ENCODE measurements at places on chromosomes 5 and 9.

DNA sequence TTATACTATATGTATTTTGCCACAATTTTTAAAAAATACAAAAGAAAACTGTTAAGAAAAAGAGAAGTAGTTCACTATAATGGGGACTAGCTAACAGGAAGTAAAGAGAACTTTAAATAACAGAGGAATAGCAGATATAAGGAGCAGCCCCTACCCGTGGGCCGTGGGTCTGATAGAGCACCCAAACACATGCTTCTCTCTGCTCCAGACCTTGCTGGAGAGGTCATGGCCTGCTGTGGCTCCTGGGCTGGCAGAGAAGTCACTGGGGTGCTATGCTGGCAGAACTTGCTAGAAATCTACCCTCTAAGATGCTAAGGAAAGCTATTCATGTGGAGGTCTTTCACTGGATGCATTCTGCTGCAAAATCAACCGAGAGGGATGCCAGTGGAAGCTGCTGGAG, 10.0 kb upstream of the TNFAIP8 start:
- no peak for DNase-seq

DNA sequence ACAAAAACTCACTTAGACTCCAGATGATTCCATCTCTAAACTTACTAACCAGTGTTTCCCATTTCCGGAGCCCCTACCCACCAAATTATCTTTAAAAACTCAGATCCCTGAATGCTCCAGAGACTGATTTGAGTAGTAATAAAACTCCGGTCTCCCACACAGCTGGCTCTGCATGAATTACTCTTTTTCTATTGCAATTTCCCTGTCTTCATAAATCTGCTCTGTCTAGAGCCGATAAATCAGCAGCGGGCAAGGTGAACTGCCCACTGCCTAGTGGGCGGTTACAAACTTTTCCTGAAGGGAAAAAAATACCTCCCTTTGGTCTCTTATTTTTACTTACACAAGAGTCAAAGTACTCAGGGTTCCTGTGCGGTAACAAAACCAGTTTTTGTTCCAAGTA, 624.4 kb upstream of the RORB start:
- no peak for DNase-seq

DNA sequence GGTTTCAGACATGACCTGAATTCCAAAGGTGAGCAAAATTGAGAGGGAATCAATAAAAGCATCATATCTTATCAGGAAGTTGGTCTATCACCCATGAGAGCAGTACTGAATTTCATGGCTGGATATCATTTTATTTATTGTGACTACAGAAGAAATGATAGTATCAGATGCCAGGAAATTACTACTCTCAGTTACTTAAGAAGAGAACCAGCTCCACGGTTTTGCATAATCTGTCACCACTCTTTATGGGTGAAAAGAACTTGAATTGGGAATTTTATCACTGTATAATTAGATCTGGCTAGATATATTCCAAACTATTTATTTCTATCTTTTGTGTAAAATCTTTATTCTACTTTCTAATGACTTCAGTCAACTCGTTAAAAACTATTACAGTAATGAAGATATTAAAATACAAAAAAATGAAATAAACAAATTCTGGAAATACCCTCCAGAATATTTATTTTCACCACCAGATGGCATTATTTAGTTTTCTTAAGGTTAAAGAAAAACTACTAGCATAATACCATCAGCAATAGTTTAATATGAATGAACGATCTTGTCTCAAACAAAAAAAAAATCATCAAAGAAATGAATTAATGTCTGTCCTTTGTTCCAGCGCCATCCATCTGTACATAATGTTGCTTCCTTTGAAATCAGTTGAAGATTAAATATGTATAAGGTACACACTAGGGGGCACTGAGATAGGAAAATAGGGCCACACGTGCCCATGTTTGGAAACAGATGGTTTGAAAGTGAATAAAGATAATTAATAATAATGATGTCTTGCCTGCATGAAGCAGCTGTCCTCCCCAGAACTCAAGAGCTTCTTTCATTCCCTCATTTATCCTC, 84.7 kb upstream of the SLCO6A1 start:
- DNase-seq = no peak

- no peak for DNase-seq
Observed at GRCh38 chr5:139181322-139181730, 16.8 kb downstream of the SIL1 start.

DNA sequence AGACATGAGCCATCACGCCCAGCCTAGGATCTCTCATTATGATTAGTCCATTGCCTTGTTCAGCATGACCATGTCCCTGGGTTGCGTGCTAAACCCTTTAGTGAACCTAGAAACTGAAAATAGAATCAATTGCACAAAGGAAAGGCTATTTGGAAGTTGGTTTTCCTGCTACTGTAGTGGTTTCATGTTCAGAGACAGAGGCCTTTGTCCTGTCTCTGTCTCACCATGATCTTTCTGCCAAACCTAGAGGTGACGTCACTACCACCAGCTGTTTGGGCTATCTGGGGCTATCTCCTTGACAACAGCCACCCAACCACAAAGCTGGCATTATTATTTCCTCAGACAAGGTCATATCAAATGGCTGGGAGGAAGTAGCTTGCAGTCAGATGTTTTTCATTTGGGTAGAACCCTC, 4.0 kb upstream of the CDK5RAP2 start:
- DNase-seq = peak; percentile 24

DNA sequence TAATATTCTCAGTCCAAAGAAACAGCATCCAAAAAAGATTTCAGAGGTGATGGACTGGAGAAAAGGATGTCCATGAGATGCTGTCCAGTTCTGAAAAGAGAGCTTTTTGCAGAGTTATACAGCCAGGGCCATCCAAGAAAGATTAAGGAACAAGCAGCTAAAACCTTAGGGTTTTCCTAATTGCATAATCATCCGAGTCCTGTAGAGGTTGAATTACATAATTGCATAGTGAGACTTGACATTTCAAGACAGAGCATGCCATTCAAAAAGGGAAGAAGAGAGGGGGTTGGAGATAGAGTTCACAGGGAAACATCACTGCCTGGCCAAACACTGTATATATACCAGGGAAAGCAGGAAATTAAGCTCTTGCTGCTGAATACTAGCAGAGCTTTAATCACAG, 1729.2 kb upstream of the WWC1 start:
- DNase-seq = no peak

- peak; percentile 62 for DNase-seq
Observed at GRCh38 chr5:21680196-21680595, 1172.9 kb downstream of the CDH12 start.

GRCh38 chr5:148858547-148858946, 32.1 kb downstream of the ADRB2 start:
- DNase-seq = no peak

GRCh38 chr5:143674469-143674786, 137.5 kb upstream of the HMHB1 start:
- DNase-seq = no peak

GRCh38 chr5:131413605-131414559, 150.0 kb downstream of the CDC42SE2 start:
- DNase-seq = no peak

GRCh38 chr5:59559323-59559722, 334.2 kb downstream of the PDE4D start:
- DNase-seq = no peak

DNA sequence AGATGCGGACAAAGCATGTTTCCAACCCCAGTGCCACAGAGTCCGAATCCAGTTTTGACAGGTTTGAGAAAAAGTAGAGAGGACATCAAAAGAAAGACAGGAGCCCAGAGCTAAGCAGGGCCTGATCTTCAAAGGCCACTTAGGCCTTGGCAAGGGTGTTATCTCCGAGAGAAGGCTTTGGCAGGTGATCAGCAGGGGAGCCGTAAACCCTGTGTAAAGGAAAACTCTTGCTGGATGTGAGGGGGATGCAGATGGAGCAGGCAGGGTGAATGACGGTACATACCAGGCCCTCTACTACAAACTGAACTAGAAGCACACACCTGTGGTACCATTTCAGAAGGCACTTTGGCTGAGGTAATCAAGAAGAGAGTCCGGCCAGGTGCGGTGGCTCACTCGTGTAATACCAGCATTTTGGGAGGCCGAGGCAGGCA, 1.4 kb upstream of the HNRNPH1 start:
- no peak for DNase-seq

DNA sequence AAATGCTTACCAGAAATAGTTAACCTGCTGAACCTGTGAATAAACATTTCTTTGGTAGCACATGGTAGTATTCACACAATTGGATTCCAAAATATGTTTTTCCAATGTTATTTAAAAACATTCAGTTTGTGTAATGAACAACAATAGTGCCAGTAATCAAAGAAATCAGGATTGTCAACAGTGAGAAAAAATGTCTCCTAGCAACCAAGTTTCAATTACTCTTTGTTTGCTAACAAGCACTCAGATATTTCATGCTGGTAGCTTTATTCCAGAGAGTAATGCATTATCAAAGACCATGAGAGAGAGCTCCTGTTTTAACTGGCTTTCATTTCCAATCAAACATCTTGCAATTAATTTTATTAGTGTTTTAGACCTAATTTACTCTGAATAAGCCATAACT, 768.1 kb upstream of the GRAMD2B start:
- DNase-seq = no peak

- peak; percentile 97 for DNase-seq
Observed at GRCh38 chr5:60196385-60197113, 303.0 kb upstream of the PDE4D start.

DNA sequence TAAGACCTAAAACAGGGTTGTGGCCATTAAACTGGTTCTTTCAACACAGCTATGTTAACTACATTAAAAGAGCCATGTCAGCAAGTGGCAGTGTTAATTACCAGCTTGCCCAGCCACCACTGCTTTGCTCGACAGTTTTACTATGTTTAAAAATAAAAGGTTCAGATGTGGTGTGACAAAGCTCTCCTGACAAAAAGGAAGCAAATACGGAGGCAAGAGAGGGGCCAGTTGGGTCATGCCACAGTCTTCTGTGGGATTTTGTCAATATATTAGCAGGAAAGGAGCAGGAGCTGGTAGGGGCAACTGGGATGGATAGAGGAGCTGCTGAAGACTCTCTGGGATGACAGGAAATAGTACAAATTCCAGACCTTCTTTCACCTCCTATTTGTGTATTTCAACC, 113.5 kb upstream of the PCA3 start:
- DNase-seq = no peak

GRCh38 chr5:152271420-152271819, 133.7 kb downstream of the NMUR2 start:
- DNase-seq = no peak

GRCh38 chr5:149280124-149280523, 8.5 kb downstream of the AFAP1L1 start:
- DNase-seq = no peak

DNA sequence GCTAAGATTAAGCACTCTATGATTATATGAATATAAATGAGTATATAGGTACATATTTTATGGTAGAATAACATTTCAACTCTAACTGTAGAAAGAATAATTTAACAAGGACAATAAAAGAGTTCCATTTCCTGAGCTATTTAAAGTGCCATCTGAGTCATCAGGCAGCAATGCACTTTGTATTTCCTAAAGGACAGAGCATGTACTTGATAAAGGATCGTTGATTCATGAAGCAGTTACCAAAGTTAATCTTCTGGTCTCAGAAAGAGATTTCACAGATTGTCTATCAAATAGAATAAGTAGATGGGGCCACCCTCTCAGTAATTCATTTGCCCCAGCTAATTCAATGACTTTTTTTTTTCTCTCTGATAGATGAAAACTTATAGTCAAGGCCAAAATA, 747.8 kb downstream of the CDH18 start:
- DNase-seq = peak; percentile 12

GRCh38 chr9:123445116-123445515, 89.1 kb downstream of the CRB2 start:
- DNase-seq = no peak

DNA sequence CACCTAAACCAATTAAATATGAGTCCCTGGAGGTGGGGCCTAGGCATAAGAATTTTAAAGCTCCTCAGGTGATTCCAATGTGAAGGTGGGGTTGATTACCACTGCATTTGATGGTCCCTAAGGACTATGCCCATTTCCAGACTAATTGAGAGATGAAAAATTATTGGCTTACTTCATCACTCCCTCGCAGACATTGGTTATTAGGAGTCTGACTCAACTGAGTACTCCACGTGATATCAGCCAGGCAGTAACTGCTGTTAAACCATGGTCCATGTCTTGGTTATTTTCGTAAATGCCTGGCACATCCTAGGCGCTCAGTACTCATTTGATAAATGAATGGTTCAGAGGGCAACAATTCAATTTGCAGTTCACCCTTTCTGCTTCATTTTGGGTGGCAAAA, 54.5 kb downstream of the PUM3 start:
- no peak for DNase-seq

DNA sequence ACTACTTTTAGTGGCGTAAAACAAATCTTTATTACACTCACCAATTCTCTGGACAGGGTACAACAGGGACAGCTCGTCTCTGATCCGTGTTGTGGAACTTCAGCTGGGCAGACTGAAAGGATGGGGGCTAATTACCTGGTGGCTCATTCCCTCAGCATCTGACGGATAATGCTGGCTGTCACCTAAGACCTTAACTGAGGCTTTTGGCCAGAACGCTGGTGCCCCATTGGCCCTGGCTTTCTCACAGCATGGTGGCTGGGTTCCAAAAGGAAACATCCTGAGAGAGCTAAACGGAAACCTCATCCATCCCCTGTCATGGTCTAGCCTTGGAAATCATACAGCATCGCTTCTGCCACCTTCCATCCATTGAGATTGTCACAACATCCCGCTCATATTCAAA, 62.9 kb downstream of the RAI14 start:
- no peak for DNase-seq

- peak; percentile 79 for DNase-seq
Observed at GRCh38 chr5:54013556-54014194, 296.7 kb downstream of the ARL15 start.

GRCh38 chr9:131743501-131743900, 3.6 kb upstream of the RAPGEF1 start:
- DNase-seq = no peak

DNA sequence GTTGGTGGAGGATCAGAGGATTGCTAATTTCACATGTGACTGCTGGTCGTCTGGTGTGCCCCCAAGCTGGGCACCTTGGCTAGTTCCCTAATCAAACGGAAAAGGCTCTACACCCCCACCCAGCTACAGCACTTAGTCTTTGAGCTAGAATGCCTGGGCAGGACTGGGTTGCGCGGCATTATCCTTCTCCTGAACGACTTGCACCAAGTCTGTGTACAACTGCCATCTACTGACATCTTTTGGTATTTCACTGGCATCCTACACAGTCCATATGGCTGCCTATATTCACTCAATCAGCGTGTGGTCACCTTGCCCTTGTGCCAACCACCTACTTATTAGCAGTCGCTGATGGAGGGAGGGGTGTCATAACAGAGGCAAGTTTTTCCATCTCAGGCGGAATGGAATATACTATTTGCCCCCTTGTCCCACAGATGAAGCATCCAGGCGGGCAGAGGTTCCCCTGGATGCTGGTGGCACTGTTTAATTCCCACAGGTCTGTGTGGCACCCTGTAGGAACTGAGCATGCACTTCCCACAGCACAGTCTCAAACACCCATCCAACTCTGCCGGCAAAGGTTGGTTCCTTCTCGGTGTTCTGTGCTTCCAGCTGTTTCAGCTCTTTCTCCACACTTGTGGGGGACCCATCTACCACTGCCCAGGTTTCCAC, 150.1 kb downstream of the OSTF1 start:
- DNase-seq = peak; percentile 48

DNA sequence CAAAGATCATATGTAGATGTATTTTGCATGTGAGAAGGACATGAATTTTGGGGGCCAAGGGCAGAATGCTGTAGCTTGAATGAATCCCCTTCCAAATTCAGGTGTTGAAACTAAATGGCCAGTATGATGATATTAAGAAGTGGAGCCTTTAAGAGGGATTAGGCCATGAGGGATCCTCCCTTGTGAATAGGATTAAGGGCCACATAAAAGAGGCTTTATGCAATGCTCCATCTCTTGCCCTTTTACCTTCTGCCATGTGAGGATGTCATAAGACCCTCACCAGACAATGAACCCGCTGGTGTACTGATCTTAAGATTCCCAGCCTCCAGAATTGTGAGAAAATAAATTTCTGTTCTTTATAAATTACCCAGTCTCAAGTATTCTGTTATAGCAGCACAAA, 206.1 kb downstream of the YTHDC2 start:
- no peak for DNase-seq

Measured in epithelial cell of prostate (primary cell).